GM23338 (cell line): ENCODE measurements at places on chromosomes 2 and 18. TPM values are rescaled to one million over a fixed set of nuclear protein-coding genes. Genes with fewer than 3 reads are reported as not detected.

Gene GKN1
- polyA plus RNA-seq = not detected in 2 replicates

DNA sequence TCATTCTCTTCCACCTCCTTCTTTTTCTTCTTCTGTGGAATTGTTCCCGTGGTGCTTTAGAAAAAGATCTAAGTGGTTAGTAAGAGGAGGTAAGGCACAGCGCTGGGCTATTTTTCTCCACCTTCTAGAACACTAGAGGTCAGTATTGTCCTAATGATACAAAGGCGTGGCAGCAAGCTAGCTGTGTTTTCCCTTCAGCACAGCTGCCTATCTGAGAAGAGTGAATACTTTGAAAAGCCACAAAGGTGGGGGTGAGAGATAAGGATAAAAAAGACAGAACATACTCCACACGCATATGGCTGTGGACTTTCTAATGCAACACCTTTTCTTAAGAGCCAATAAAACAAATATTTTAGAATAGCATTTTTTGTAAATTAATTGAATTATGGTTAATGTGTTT lies 2.1 kb downstream of the CNTNAP5 start:
- peak; percentile 88 for DNase-seq

DNA sequence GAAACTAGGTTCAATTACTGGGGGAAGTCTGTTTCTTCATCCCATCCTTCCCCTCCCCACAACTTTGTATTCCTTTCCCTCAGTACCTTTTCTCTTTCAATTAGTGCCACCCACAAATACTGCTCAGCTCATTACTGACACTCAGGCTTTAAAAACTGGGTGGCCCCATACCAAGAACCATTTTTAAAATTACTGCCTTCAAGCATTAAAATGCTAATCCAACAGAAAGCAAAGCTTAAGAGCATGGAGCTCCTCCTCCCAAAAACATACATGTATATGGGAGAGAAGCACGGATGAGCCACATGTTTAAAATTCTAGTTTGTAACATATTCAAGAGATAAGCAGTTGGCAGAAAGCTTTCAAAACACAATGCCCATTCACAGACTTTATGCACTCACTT lies 44.0 kb downstream of the IRS1 start:
- DNase-seq = no peak

DNA sequence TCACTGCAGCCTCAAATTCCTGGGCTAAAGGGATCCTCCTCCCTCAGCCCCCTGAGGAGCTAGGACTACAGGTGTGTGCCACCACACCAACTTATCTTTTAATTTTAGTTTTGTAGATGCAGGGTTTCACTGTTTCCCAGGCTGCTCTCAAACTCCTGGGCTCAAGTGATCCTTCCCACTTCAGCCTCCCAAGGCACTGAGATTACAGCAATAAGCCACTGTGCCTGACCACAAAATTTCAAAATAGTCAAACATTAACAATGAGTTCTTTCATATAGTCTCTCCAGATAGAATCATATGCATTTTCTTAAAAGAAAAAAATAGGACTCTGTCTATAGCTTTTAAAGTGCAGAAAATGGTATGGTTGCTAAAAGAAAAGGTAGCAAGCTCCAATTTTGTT lies 24.9 kb upstream of the PID1 start:
- no peak for DNase-seq

- DNase-seq = no peak
Observed at GRCh38 chr2:177501186-177501585, 108.6 kb downstream of the AGPS start.
